NCI-H1417 treated with DMSO at 0.1 percent for 48 hours (cell line): ENCODE measurements at places on chromosomes 13 and 19.

DNA sequence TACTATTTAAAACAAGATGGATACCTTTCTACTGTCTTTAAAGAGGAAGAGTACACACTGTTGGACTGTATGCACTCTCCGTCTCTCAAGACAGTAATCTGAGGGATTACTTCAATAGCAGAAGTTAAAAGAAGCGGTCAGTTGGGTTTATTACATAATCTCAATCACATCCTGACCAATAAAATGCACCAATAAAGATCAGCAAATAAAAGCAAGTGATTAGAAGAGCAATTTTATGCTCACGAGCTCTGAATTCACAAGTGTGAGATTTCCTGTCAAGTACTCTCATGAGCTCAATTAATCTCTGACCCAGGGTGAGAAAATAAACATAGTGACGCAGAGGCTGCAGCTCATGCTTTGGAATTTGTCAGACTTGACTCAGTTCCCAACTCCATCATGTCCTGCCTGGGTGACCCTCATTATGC lies 12.2 kb downstream of the ABCC4 start:
- no peak for DNase-seq

DNA sequence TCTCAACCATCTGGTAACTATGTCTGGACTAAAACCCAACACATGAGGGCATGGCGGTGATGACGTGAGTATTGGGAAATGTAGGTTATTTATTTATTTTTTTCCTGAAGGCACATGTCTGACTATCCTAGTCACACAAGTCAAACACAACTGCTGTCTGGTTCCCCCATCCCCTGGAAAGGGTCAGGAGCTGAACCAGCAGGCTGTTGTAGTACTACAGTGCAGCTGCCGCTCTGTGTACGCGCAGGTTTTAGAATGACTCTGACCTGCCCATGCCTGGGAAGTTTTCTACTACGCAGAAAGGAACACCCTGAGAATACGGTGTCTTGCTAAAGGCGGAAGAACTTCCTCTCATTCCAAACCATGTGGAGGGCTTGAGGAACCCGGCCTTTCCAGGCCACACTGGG lies 1.2 kb downstream of the SLC7A1 start:
- no peak for DNase-seq

- no peak for DNase-seq
These were observed 17.1 kb downstream of the GAS6 start for GRCh38 chr13:113846636-113847318.

DNA sequence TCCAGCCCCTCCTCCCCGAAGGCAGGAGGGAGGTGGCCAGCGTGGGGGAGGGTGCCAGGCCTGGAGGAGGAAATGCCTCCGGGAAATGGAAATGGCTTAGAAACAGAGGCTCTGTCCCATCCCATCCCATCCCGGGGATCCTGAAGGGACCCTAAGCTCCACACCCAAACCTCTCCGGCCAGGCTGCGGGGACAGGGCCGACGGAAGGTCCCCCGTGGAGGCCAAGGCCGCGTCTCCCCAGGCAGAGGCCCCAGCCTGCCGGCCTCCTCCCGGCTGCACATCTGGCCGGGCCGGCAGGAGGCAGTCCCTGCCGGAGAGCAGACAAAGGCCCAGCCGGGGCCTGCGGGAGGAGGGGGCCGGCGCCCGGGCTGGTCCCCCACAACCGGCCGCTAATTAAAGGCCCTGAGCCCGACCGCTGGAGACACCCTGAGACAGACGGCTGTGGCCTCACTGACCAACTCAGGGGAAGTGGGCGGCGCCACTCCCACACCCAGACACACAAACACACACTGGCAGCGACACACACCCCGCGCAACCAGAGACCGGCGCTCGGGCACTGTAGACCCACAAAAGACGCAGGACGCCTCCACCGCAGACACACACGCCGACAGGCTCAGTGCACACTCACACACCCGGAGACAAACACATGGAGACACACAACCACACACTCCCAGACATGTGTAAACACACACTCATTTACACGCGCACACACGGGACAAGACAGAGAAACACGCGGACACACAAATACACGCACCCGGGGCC lies 1.1 kb downstream of the ADAMTS10 start:
- DNase-seq = no peak
